ENCODE measurements at places on chromosomes 11 and 22. TPM values are rescaled to one million over a fixed set of nuclear protein-coding genes. Genes with fewer than 3 reads are reported as not detected.

- no peak for DNase-seq
These were observed 639.3 kb upstream of the KIRREL3 start for GRCh38 chr11:127639916-127640315.

GRCh38 chr11:123258877-123259276 is 63.8 kb upstream of the CLMP start:
- no peak for DNase-seq

GRCh38 chr11:64407221-64407620 is 48.3 kb downstream of the RPS6KA4 start:
- DNase-seq, result no peak

DNA sequence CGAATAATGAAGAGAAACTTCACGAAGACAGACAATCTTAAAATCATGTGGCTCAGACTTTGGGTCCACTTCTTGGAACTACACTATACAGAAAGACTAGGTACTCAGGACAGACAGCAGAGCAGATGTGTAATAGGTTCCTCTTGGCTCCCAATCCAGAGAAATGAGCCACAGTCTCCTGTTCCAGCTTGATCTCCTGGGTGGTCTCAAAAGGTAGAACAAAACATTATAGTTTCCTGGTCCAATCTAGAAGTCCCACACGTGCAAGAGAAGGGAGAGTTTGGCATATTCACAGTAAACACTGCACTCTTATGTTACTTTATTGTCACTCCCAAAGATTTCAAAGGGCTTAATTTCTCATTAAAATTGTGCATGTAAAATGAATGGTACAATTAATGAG is 134.5 kb upstream of the FIBIN start:
- no peak for DNase-seq

GRCh38 chr11:133619973-133620372 is 87.7 kb upstream of the OPCML start:
- no peak for DNase-seq

- no peak for DNase-seq
These were observed 90.3 kb downstream of the C11orf87 start for GRCh38 chr11:109512249-109512648.

DNA sequence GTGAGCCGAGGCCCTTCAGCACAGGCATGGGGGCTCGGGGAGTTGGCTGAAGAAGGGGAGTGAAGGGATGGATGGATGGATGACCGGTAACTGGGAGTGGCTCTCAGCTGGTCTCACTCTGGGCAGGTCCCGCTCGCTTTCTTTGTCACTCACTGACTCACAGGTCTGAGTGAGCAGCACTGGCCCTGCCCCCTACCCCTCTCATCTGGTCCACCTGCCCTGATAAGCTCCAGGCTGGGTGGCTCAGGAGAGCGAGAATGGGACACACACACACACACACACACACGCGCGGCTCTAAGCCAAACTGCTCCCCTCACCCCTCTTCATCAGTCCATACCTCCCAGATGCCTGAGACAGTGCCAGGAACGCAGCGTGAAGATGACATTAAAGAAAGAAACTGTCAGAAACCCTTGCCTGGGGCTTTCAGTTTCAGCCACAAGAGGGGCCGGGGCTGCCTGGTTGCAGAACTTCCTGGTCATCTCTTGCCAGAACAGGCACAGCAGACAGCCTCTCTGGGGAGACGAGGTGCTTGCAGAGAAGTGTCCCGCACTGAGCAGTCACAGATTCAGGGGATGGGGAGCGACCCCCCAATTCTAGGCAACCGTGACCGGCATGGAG is 16.5 kb upstream of the SHISAL1 start:
- peak; percentile 73 for DNase-seq

- no peak for DNase-seq
These were observed 107.0 kb upstream of the THY1 start for GRCh38 chr11:119529936-119530335.

- DNase-seq, result no peak
These were observed 4.4 kb downstream of the BACE1-AS start for GRCh38 chr11:117295438-117296137.

- no peak for DNase-seq
These were observed 20.5 kb upstream of the ETS1 start for GRCh38 chr11:128607819-128608218.

DNA sequence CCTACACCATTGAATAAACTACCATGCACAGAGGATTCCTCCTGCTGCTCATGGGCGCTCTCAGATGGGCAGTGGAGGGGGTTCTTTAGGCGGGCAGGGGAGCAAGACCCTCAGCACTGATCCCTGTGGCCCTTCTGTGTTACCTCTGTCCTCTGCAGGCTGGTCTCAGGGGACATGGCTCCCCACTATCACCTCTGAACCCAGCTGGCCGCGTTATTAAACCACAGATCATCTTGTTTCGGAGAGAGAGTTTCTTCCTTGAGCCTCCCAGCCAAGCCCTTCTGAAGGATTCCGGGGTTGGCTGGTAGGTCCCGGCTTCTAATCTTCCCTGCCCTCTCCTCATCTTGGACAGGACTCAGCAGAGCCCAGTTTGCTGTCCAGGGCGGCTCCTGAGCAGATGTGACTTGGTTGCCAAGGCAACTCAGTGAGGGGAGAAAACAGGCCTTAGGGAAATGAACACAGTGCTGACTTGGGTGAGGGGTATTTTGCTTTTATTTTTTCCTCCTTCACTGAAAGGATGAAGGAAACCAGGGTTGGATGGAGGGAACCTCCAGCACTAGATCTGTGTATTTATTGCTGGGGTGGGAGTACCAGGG is 13.3 kb downstream of the APOL3 start:
- DNase-seq, result no peak

- no peak for DNase-seq
These were observed 37.7 kb downstream of the NF2 start for GRCh38 chr22:29641042-29641699.

DNA sequence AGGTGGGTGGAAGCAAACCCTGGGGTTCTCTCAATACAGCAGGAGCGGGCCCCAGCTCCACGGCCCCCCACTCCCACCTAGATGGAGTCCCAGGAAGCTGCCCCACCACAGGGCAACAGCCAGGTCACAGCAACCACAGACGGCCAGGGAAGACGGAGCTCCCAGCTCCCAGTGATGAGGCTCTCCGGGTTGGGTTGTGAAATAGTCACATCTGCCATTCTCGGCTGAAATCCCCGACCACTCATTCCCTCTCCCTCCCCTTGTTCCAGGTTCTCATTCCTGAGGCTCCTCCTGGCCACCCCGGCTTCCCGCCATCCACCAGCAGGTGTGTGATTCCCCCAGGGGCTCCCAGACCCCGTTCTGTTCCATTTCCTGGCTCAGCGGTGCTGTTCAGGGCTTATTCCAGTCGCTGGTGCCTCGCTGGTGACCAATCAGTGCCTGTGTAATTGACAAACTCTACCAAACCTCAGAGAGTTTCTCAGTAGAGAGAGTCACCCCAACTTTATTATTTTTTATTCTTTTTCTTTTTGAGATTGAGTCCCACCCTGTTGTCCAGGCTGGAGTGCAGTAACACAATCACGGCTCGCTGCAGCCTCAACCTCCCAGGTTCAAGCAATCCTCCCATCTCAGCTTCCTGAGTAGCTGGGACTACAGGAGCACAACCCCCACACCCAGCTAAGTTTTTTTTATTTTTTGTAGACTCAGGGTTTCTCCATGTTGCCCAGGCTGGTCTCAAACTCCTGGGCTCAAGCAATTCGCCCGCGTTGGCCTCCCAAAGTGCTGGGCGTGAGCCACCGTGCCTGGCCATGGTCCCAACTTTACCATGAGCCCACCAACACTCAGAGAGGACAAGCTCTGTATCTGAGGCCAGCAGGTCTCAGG is 63.2 kb downstream of the SHANK2 start:
- DNase-seq, result no peak

GRCh38 chr22:37428649-37429586 is 1.6 kb upstream of the ELFN2 start:
- DNase-seq, result peak; percentile 86

DNA sequence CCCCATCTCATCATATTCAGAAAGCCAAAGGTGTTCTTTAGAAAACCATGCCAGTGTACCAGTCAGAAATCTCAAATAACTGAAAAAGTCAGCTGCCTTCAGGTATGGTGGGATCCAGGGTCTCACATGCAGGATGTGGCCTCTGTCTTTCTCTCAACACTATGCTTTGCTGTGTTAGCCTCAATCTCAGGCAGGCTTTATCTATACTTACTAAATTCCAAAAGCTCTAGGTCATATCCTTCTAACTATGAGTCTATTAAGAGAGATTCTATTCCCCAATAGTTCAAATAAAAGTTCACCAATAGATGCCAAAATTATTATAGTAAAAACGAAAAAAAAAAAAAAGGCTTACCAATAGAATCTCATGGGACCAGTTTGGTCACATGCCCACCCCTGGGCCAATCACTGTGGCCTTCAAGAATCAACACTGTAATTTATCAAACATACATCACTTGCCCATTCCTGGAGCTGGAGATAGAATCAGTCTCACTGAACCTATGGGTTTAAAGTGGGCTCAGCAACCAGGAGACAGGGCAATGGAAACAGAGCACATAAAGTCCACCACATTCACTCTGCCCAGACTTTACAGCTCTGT is 38.0 kb upstream of the APLNR start:
- DNase-seq, result no peak

The ARFGAP2 gene
- total RNA-seq, result 109 TPM

The MICAL2 gene
- total RNA-seq, result 501 TPM

The SCGB1D2 gene
- not detected for total RNA-seq

The IFITM5 gene
- total RNA-seq, result not detected

The CRYBB3 gene
- total RNA-seq, result not detected

The WNT11 gene
- total RNA-seq, result 1.2 TPM
